ENCODE measurements at places on chromosomes 11 and 22.

DNA sequence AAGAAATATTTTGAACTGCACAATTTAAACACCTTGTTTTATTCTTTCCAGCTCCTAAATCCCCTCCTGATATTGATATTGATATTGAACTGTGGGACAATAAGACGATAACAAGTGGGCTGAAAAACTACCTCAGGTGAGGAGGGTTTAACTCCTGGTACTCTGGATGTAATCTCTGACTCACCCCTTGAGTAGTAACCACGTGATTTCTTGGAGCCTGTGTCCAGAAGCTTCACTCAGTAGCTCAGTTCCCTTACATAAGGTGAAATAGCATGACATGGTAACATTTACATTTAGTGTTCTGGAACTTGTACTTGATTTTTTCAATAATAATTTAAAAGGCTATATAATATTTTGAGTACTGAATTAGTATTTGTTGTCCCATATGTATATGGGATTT, 168.0 kb downstream of the PGR start:
- no peak for DNase-seq

DNA sequence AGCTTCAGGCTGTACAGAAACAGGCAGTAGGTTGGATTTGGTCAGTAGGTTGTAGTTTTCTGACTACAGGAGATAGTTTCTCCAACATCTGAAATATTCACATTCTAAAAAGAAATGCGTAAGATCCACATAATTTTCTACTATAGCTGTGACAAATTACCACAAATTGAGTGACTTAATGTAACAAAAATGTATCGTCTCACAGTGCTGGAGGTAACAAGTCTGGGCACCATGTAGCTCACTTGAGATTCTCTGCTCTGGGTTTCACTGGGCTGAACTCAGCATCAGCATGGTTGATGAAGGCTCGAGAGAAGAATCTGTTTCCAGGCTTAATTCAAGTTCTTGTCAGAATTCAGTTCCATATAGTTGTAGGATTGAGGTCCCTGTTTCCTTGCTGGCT, 350.9 kb upstream of the CCDC179 start:
- no peak for DNase-seq

DNA sequence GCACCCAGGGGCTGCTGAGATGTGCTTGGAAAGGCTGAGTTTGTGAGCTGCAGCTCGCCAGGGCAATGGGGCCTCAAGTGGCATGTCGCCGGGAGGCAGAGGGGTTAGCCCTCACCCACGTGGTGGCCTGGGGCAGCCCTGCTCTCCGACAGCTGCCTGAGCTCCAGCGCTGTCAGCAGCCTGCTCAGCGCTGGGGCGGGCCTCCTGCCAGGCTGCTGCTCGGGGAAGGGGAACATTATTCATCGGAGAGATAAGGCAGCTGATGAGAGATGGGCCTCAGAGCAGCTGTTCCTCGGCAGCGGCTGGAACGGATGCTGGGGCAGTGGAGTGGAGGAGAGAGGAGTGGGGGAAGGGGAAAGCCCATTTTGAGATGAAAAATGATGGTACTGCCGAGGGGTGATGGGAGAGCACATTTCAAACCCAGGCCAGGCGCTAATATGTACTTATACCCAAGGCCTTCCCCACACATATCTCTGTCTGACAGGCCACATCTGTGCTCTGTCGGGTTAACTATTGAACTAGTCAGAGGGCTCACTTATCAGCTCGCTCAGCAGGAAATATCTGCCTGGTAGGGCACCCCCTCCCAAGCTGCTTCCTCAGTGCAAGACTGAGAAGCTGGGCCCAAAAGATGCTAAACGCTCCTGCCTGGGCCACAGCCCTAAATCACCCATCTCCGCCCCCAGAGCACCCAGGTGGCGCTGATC, 79.5 kb downstream of the TIMP3 start:
- no peak for DNase-seq

- DNase-seq: no peak
Measured at GRCh38 chr11:29061452-29061851, 953.3 kb downstream of the METTL15 start.

DNA sequence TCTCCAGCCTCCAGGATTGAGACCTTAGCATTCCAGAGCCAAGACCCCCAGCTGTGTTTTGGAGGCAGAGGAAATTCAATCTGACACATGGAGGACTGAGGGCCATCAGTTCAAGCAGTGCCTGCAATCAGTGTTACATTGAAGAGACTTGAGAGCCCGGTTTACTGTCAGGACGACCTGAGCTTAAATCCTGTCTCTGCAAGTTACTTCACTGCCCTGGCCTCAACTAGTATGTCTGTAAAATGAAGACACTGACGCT, 35.1 kb downstream of the TRIM29 start:
- no peak for DNase-seq

GRCh38 chr11:38680746-38681145, 2082.7 kb upstream of the RAG2 start:
- no peak for DNase-seq

GRCh38 chr11:73189723-73190556, 28.1 kb upstream of the P2RY2 start:
- DNase-seq: no peak

DNA sequence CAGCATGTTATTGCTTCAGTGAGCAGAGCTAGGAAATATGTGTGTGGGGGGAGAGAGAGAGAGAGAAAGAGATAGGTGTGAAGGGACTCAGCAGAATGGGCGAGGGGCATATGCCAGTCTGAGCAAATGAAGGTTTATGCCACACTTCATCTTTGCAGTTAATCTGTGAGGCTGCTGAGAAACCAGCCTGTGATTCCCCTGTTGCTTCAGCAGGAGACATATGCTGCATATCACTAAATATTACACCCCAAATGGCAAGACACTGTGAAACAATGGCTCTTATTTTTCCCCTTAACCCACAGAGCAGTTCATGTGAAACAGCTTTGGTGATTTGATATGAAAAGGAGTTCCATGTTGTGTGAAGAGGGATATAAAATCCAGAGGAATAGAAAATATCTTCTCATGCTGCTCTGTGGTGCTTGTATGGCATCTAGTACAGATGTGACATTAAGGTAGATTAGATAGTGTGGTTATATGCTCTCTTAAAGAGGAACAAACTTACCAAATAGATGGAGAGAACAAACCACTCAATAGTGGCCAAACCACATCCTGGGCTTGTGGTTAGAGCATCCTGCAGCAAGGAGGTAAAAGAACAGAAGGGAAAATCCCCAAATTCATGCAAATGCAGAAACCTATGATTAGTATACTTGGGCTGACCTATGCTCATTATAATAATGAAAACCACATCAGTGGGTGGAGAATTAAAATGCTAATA, 864.2 kb downstream of the FAM181B start:
- no peak for DNase-seq
